Retina (tissue), 1 donor: ENCODE measurements at places on chromosomes 4 and X.

GRCh38 chr4:168502861-168503260 lies 6.0 kb downstream of the PALLD start:
- no peak for DNase-seq

DNA sequence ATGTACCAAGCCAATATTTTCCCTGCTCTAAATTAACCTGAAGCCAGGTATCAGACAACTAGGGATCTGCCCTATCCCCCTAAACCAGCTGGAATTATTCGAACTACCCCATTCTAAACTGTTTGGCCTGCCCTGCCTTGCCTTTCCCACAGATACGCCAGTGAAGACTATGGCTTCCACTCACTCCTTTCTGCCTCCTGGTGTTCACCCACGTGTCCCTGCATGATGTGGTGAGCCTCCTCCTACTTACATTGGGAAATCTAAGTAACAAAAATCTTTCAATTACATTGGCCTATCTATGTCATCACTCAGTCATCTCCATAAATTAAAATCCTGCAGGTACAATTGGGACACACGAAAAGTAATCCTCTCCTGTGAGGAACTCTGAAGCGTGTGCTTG lies 6.1 kb upstream of the LDOC1 start:
- no peak for DNase-seq

- DNase-seq: no peak
These were observed 98.9 kb downstream of the SPRY1 start for GRCh38 chr4:123495530-123495929.

- peak; percentile 49 for DNase-seq
These were observed 4.7 kb downstream of the RASGEF1B start for GRCh38 chr4:81466841-81467671.

GRCh38 chr4:112085156-112086035 lies 59.9 kb upstream of the FAM241A start:
- DNase-seq: no peak

GRCh38 chrX:111811831-111812230 lies 64.2 kb upstream of the TRPC5OS start:
- no peak for DNase-seq

- DNase-seq: peak; percentile 25
These were observed 29.4 kb downstream of the IRF2 start for GRCh38 chr4:184444953-184445309.

- DNase-seq: no peak
These were observed 39.9 kb upstream of the NFXL1 start for GRCh38 chr4:47954245-47954644.

GRCh38 chr4:39568805-39569204 lies 41.6 kb upstream of the UGDH start:
- no peak for DNase-seq

DNA sequence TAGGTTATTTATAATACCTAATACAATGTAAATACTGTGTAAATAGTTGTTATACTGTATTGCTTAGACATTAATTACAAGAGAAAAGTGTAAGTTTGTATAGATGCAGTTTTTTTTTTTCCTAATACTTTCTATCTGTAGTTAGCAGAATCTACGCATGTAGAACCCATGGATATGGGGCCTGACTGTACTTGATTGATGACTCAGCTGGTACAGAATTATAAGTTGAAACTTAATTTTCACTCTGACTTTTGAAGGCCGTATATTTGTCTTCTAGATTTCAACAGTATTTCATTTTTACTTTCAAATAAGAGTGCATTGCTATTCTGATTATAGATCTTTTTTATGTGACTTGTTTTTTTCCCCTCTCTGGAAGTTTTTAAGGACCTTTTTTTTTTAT lies 30.8 kb upstream of the NDUFC1 start:
- DNase-seq: no peak

DNA sequence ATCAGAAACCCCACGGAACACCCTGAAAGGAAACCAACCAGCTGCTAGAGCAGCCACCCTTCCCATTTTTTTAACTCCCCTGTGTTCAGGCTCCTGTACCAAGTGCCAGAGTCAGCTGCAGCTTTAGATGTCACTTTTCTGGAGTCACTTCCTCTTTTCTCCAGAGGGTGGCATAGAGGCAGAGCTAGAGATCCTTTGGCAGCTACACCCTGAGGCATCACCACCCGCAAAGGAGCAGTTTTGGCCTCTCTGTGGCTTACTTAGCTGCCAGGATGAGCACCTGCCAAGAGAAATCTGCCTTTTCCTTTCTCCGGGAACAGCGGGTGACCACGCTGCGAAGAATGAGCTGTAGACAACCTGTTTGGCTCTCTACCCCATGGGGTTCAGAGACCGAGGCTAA lies 58.0 kb upstream of the CHRDL1 start:
- peak; percentile 43 for DNase-seq

GRCh38 chr4:2827071-2827873 lies 16.4 kb upstream of the ADD1 start:
- no peak for DNase-seq

GRCh38 chr4:159639671-159640323 lies 536.9 kb downstream of the RAPGEF2 start:
- no peak for DNase-seq

GRCh38 chr4:108635070-108635655 lies 14.8 kb downstream of the RPL34 start:
- no peak for DNase-seq

DNA sequence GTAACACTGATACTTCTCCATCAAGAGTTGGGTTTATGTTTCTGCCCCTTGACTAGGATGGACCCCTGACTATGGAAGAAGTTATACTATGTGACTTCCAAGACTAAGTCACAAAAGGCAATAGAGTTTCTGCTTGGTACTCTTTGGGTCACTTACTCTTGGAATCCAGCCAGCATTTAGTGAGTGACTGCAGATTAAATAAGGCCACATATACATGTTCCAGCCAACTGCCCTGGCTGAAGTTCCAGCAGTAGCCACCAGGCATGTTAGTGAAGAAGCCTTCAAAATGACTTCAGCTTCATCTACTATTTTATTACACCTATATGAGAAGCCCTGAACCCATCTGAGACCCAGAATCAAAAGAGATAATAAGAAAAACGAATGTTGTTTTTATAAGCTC lies 524.0 kb downstream of the DMD start:
- no peak for DNase-seq

- DNase-seq: no peak
These were observed 80.6 kb downstream of the GPM6A start for GRCh38 chr4:175731506-175731905.

DNA sequence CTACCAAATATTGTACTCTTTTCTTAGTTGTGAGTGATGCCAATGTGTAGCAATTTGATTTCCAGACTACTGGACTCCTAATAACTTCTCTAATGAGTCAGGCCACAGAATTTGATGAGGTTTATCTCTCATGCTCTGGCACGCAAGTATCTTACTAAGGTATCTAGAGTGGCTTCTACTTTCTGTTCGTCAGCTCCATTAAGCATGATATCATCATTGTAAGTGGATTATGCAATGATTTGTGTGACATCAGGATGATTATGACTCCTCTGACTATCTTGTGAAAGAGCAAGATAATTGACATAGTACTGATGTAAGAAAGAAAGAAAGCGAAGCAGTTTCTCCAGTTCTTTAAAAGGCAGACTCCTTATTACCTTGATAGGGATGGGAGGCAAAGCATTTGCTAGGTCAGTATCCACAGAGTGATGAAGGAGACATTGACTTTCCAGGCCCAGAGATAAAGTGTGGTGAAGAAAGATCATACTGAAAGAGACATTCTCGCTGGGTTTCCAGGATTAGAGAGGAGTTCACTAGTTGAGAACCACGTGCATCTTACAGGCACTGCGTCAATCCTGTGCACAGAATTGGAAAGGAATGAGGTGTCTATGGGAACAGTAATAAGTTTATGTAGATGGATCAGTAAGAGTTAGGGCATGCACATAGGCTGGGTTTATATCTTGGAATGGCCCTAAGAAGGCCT lies 161.9 kb upstream of the STK26 start:
- DNase-seq: no peak

GRCh38 chrX:123331859-123332258 lies 147.8 kb downstream of the GRIA3 start:
- DNase-seq: no peak

GRCh38 chrX:7264399-7264798 lies 116.4 kb upstream of the PUDP start:
- DNase-seq: no peak

- DNase-seq: no peak
These were observed 980 bp upstream of the FHDC1 start for GRCh38 chr4:152935143-152935542.

- no peak for DNase-seq
These were observed 76.0 kb upstream of the AP1S2 start for GRCh38 chrX:15930585-15930984.

DNA sequence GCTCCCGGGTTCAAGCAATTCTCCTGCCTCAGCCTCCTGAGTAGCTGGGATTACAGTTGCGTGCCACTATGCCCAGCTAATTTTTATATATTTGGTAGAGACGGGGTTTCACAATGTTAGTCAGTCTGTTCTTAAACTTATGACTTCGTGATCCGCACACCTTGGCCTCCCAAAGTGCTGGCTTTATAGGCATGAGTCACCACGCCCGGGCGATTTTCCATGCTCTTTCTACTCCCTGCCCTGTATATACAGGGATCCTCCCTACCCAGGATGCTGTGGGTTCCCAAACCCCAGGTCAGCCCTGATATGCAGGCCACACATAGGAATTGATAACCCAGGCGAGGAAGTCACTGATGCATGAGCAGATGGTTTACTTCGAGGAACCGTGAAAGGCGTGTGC lies 31.4 kb downstream of the SSX5 start:
- DNase-seq: no peak

GRCh38 chr4:2412534-2412884 lies 5.9 kb downstream of the ZFYVE28 start:
- DNase-seq: no peak

DNA sequence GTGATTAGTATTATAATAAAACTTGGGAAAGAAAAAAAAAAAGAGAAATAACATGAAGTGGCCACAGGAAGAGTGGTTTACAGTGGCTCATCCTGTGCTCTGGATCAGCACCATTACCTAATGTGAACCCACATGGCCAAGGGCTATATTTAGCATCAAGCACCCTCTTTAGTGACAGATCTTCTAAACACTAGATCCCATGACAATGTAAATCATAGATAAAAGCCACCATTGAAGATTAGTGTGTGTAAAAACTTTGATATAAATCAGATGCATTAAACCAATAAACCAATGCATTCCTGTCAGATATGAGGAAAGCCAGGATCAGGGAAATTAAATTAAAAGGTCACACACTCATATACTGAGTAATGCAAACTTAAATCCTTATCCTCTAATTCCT lies 400.6 kb upstream of the MAGEB18 start:
- no peak for DNase-seq
